ENCODE measurements at places on chromosomes 6 and 20. TPM values are rescaled to one million over a fixed set of nuclear protein-coding genes. Genes with fewer than 3 reads are reported as not detected.
A peak's percentile ranks its signal among the peaks of the same experiment; 100 is the strongest.

GRCh38 chr6:169782966-169783365, 31.5 kb downstream of the ERMARD start:
- DNase-seq = no peak

DNA sequence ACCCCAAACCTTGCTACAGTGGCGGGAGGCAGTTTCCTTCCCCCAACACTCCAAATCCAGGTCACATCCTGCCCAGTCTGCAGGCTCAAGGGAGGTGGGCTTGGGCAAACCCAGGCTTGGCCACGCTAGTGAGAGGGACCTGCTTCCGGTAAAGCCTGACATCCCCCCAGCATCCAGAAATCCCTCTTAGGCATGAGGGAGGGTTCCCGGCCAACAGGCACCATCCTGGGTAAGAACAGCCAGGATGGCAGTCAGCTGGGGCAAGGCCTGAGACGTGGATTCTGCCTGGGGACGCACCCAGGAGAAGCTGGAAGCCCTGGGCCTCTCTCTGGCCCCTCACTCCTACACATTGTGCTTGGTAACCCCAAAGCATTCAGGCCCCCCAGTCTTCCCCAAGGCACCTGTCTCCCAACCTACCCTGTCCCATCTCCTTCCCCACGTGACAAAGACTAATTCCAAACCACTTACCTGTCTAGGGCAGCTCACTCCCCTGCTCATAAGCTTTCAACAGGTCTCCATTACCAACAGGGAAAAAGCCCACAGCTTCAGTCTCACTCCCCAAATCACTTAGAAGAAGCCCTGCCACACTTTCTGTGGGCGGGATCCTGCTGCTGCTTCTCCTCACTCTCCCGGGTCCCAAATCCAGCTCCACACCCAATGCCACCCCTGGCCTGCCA, 2.1 kb downstream of the C20orf144 start:
- no peak for DNase-seq

DNA sequence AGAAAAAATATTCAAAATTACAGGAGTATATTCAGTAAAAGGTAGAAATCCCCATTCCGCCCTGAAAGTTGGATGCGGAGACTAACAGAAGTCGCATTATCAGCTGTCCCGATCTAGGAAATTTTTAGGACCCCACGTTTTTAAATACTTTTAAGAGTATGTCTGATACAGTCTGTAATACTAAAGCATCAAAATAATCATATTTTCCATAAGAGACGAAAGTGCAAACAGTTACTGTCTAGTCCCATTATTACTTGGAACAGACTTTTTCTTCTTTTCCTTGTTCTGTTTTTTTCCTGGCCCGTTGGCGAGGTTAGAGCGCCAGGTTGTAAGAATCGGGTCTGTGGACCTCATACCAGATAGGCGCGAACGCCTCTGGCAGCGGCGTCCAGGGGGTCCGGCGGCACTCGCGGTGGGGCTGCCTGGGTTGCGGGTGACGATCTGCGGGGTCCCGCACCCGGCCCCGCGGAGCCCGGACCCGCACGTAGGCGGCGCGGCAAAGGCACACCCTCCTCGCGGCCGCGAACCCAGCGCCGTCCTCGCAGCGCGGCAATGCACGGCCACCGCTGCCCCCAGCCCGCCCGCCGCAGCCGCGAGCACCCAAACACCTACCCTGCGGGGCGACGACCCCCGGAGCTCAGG, 460 bp downstream of the PLAGL1 start:
- no peak for DNase-seq

- DNase-seq = no peak
Observed at GRCh38 chr6:116714761-116715160, 33.8 kb downstream of the KPNA5 start.

DNA sequence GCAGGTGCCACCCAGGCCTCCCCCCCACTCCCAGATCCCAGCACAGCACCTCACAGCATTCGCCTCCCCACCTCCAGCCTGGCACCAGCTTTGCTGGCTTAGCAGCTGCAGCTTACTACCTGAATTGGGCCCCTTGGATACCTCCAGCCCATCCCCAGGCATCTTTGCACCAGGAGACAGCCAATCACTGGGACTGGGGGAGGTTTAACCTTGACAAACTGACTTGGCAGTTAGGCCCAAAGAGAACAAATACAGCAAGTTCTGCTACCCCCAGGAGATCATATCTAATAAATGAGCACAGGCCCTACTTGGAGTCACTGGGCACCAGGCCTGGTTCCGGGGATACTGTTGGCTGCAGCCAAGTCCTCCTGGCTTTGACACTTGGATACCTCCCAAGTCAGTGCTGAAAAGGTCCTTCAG, 8.8 kb downstream of the PDRG1 start:
- DNase-seq = peak; percentile 32

GRCh38 chr6:105994118-105994590, 92.0 kb upstream of the PRDM1 start:
- peak; percentile 45 for DNase-seq

Gene JAG1
- total RNA-seq = 53.8 TPM

- DNase-seq = no peak
Observed at GRCh38 chr6:16162003-16162402, 33.1 kb downstream of the MYLIP start.

DNA sequence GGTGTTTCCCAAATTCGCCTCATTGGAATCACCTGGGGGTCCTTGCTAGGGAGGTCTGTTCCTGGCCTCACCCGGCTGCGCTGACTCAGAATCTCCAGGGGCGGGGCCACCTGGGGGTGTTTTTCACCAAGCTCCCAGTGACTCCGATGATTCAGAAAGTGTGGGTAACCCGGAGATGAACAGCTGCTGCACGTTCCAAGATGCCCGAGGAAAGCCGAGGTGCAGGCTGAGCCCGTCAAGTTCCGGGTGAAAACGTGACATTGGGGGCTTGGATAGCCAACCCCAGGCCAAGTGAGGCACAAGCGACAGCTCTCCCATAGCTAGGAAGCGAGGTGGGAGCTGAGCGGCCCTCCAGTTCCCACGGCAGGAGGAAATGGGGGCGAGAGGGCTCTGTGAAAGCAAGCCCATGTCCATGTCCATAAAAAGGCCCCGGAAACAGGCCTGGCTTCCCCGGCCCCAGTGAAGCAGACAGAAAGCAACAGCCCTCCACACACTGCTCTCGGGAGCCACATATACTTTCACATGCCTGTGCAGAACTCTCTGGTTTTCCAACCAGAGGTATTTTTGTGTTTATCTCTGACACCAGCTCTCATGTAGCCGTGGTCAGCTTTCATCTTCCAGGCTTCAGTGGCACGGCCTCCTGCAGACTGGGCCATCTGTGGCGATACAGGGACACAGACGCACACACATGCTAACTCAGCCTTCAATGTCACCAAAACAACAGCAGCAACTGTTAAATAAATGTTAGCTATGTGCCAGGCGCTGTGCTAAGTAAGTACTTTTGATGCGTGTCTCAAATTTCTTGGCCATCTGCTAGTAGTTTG, 90.7 kb upstream of the CCDC28A start:
- no peak for DNase-seq

- DNase-seq = no peak
Observed at GRCh38 chr6:153208706-153209105, 77.6 kb upstream of the RGS17 start.

Measured in uterus (tissue), 4 donors.